ENCODE measurements at places on chromosomes 5 and 9.

DNA sequence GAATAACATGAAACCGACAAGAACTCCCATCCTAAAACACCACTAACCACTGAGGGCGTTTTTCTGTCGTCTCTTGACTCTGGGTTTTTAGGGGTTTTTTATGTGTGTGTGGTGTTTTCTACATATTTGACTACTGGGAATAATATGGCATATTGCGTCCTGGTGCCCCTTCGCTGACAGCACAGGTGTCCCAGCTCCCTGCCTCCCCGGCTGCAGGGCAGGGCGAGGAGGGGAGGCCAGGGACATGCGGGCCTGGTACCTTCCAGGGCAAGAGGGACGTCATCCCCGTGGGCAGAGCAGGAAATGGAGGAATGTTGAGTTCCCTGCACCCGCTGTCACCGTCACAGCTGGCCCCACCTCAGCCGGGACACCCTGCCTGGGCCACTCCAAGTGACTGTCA, 34.8 kb downstream of the VAV2 start:
- no peak for DNase-seq

GRCh38 chr9:93942161-93942560, 13.0 kb downstream of the BARX1 start:
- no peak for DNase-seq

- DNase-seq: no peak
These were observed 339.7 kb downstream of the NTRK2 start for GRCh38 chr9:85009251-85009650.

DNA sequence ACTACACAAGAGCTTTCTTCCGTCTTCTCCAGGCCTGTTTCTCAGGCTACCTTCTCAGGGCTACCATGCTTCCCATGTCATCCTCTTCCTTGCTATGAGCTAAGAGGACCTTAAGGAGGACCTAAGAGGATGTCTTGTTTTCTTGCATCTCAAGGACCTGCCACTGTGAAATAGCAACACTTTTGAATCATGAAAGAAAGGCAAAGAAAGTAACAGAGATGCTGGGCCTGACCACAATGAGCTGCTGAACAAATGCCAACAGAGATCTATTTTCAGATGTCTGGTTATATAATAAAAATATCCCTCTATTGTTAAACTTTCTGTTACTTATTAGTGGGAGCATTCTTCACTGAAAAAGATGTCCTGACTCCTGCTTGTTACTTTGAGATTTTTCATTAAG, 36.7 kb upstream of the ANXA1 start:
- DNase-seq: no peak

- no peak for DNase-seq
These were observed 42.4 kb upstream of the TMEM250 start for GRCh38 chr9:136160995-136161610.

DNA sequence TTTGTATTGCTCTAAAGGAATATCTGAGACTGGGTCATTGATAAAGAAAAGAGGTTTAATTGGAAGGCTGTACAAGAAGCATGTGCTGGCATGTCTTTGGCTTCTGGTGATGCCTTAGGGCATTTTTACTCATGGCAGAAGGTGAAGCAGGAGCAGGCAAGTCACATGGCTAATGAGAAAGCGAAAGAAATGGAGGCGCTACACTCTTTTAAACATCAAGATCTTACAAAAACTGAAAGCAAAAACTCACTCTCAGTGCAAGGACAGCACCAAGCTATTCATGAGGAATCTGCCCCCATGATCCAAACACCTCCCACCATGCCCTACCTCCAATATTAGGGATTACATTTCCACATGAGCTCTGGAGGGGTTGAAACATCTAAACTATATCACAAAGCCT, 1458.8 kb upstream of the ACO1 start:
- DNase-seq: no peak

DNA sequence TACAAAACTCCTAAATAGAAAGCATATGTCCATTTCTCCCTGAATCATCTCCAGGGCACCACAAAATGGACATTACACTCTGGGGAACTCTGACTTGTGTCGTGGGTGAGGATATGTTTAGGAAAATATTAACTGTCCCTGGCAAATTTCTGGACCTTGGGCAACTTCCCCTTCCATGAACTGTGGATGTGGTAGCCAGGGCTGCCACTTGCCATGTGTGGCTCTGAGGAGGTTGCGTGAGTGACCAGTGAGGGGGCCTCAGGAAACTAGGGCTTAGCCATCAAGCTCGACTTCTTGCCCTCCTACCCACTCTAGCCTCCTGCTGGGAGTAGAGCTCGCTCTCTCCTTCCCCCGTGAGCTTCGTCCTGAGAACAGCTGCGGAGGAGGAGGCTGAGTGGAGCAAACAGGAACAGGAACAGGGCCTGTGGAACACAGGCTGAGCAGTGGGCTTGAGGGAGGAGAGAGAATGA, 13.8 kb upstream of the STC2 start:
- DNase-seq: no peak

- DNase-seq: peak; percentile 69
These were observed 23.9 kb downstream of the PIK3R1 start for GRCh38 chr5:68239487-68239886.

DNA sequence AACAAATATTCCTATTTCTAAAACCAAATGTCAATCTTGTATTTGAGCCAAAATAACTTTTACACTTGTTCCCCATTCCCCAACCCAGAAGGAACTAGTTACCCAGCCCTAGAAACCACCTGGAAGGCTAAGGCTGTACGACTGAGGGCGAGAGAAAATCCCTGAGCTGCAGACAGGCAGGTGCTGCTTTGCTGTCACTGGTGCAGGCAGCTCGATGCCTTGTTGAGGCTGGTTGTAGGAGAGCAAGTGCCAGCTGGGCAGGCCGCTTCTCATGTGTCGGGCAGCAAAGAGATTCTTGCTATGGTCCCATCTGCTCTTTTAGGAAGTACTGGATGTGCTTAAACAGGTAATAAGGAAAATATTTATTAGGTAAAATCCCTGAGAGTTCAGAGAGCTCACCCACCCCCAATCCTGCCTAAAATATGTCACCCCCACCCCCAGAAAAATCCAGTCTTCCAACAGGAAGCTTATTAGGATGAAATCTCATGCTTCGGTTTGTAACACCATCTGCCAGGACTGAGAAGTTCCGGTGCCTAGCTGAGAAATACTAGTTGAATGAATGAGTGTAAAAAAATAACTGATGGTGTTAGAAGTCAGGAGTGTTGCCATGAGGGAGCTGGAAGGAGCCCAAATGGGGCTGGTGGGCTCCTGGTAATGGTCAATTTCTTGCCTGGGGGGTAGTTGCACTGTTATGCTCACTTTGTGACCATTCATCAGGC, 91.1 kb upstream of the DMRT1 start:
- no peak for DNase-seq

GRCh38 chr9:15433191-15433590, 10.5 kb downstream of the SNAPC3 start:
- DNase-seq: no peak

DNA sequence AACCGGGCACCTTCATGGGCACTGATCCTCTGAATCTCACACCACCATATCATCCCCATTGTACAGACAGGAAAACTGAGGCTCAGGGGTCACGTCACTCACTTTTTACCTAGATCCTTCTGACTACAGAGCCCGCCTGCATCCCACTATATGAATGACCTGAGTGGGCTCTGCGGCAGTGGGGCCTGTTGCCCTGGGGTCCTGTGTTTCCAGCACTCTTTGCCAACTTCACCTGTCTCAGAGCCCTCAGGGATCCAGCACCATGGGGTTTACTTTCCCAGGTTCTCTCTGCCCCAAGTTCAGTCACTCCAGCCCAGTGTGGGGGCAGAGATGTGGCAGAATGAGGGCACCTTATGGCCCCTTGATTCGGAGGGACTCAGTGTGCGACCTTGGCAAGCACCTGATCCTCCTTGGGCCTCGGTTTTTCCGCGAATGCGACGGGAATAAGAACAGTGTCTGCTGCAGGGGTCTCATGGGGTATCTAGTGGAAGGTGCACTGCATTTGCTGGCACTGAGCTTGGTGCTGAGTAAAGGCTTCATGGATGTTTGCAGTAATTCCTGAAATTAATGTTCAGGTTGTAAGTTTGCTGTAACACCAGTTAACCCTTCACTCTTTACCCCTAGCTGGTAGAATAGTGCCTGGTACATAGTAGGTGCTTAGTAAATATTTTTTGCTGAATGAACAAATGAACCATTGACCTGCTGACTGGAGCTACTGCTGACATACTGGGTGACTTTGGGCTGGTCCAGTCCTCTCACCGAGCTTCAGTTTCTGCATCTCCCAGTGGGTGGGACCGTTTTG, 47.1 kb upstream of the BOD1 start:
- no peak for DNase-seq

GRCh38 chr9:134925011-134925511, 7.3 kb upstream of the FCN1 start:
- DNase-seq: no peak

DNA sequence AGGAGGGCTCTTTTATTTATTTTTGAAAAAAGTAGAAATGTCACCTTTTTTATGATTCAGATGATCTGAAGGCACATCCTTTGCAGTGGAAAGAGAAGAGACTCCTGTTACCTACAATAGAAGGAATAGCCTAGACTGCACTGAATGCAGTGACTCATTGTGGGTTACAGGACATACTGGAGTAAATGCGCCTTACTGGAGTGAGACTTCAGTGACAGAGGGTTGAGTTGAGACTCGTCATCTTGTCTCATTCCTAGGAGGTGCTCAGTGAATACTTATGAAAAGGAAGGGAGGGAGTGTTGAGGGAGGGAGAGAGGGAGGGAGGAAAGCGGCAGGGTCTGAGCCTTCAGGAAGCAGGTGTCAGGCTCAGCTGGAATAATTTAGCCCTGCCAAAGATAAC, 25.2 kb downstream of the ANKRA2 start:
- no peak for DNase-seq

DNA sequence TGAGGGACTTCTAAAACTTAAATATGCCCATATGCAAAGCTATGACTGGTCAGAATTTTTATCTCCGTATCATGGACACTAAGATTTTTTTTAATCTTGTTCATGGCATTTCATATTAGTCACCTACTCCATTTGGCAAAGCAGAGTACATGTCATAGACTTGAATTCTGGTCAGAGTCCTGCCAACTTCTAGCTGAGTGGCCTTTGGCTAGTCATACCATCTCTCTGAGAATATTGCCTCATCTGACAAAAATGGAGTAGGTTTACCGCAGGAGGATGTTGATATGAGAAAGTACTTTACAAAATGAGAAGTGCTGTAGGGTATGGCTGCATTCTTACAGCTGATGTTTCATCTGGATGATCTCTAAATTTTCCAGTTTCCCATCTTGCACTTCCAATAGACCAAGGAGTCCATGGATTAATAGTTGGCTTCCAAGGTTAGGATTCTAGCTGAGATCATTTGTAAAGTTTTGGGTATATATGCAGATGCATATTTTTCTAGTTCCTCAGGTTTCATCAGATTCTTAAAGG, 150.8 kb upstream of the NR3C1 start:
- DNase-seq: no peak

DNA sequence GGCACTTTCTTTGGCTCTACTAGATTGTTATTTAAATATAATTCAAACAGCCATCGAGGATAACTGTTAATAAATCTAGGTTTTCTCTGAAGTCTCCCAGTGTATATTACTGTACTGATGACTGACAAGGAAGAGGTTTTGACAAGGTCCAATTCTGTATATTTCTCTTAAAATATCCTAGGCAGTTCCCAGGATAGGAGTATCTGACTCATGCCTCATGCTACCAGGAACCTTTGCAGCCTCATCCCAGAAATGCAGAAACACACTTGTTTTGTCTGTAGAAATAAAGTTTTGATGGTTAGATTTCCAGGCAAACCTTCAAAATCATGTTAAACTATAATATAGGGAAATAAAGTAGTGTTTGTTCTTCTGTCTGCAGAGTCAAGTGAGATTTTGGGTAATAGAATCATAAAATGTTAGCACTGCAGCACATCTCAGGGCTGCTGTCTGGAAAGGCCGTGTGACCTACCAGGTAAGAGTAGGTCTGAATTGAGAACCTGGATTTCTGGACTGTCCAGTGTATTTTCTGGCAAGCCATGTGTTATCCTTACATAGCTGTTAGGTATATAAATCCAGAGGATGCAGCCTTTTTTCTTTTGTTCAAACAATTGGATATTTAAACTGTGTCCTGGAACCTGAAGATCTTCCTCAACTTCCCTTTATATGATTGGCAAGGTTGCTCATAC, 8.3 kb downstream of the UBE2D2 start:
- no peak for DNase-seq

- no peak for DNase-seq
These were observed 75.2 kb downstream of the RICTOR start for GRCh38 chr5:38999037-38999436.
